Astrocyte of the spinal cord (primary cell): ENCODE measurements at places on chromosomes 1 and 21.

DNA sequence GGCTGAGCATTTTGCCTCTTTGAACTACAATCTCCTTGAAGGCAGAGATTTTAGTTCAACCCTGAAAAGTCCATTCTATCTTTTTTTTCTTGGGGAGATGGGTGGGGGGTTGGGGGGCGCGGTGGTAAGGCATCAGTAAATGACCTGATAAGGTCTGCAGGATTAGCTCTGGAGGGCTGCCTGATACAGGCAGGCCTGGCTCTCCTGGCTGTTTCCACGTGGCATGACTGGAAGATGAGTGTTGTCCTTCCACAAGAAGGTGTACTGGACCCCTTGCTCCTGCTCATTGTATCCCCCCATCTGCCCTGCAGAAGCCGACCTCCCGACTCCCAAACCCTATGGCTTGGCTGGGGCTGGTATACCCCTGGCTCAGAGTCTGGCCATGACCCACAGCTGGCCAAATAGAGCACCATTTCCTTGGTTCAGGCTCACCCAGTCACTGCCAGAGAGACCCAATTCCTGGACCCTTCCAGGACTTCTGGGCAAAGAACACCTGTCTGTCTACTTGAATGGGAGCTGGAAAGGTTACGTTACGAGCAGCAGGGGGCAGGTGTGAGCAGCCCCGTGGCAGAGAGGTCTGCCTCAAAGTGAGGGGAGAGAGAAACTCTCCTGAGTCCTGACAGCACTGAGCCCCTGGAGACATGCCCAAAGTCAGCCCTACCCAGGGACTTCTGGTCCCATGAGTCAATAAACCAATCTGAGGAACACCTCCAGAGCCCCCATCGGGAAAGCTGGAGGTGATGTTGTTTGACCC, 17.0 kb downstream of the DHRS3 start:
- no peak for DNase-seq

- no peak for DNase-seq
These were observed 8.3 kb downstream of the DNAI4 start for GRCh38 chr1:66916320-66916719.

DNA sequence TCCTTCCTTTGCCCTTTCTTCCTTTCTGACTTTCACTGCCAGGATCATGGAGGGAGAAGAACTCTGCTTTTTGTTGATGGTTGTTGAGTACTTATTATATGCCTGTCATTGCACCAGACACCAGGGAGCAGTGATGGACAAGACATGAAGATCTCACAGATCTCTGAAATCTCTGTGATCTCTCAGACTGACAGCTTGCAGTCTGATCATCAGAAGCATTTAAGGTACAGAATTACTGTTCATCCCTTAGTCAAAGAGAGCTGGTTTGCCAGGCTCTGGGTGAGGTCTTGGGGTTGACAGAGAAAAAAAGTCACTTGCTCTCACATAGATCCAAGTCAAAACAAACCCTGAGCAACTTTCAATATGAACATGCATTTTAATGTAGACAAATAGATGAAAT, 299.5 kb upstream of the FMN2 start:
- no peak for DNase-seq

- DNase-seq = no peak
These were observed 121.2 kb downstream of the ADGRL2 start for GRCh38 chr1:81921851-81922462.

- DNase-seq = no peak
These were observed 278.4 kb downstream of the USH2A start for GRCh38 chr1:216144661-216145450.

- DNase-seq = peak; percentile 88
These were observed 707.2 kb upstream of the ADAMTS5 start for GRCh38 chr21:27674041-27674615.

- no peak for DNase-seq
These were observed 39.4 kb upstream of the ZNF496 start for GRCh38 chr1:247370786-247371732.

DNA sequence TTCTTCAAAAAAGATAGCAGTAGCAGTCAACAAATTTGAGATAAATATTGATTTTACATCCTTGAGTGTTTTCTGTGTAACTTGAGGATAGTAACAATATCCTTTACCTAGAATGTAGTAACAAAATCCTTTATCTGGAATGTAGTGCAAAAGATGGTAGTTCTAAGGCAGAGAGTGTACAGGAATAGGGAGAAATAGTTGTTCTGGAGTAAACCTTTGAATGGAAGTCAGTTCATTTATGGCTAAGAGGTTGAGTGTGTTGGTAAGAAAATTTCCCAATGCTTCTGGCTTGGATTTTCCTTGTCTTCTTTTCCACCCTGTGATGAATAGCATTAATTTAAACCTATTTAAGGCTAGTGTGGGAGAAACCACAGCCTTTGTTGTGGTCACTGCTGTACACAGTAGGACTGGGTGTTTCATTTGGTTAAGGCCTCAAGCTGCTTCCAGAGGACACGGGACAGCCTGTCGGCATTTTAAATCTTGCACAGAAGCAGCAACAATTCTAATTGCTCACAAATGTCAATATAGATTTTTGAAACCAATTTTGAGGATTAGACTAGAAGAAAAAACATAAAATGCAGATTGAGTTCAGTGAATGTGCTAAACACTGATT, 11.3 kb downstream of the NFIA start:
- DNase-seq = peak; percentile 68

DNA sequence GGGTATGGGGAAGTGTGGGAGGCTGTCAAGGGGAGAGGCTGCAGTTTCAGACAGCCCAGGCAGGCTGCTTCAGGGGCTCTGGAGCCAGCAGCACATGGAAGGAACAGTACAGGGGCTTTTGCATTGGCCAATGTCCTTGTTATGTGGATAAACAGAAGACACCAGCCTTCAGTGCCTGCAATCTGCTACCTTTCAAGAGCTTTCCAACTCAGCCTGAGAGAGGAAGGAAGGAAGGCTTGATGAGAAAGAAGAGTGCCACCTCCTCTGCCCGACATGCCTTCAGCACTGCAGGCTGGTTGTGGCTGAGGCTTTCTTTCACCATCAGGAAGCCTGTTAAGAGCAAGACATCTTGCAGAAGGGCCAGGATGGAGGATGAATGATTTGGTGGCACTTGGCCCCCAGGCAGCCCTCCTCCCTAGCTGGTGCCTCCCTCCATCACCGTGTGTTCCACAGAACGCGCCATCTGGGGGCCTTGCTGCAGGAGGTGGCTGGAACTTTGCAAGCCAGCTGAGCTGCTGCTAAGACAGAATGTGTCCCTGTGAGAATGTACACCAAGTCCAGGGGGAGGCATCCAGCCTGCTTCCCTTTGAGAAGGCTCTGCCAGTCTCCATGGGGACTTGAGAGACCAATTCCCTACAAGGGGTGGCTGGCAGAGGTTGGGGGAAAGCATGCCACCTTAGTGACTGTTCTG, 372.4 kb upstream of the PROX1 start:
- DNase-seq = no peak

DNA sequence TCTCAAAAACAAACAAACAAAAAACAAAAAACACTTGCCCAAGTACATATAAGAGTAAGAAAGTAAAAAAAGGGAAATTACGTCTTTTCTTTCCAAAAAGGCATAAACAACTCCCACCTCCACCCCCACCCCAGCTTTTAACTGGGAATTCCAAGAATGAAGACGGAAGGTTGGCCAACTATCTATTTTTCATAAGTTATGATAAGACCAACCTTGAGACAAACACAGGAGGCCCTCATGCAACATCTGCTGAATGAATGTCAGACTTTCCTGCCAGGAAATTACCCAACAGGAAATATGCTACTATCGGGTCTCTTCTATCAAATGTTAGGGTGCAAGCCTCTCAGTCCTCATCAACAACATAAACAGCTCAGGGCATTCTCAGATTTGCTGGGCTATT, 1.9 kb downstream of the BSDC1 start:
- DNase-seq = no peak

DNA sequence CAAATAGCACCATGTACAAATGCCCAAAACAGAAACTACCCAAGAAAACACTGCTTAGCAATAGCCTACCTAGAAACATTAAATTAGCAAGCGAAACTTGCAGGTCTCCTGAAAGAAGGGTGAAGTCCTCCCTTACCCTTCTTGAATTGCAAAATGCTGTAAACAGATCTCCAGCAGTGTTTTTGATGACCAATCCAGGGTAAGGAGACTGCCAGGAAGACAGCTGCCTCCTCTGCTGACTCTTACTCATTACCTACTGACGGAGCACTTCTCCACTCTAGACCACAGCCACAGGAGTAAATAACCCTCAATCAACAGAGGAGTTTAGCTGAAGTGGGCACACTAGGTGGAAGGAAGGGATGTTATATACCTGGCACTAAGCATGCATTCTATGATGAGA, 32.2 kb upstream of the GADD45A start:
- DNase-seq = peak; percentile 74

DNA sequence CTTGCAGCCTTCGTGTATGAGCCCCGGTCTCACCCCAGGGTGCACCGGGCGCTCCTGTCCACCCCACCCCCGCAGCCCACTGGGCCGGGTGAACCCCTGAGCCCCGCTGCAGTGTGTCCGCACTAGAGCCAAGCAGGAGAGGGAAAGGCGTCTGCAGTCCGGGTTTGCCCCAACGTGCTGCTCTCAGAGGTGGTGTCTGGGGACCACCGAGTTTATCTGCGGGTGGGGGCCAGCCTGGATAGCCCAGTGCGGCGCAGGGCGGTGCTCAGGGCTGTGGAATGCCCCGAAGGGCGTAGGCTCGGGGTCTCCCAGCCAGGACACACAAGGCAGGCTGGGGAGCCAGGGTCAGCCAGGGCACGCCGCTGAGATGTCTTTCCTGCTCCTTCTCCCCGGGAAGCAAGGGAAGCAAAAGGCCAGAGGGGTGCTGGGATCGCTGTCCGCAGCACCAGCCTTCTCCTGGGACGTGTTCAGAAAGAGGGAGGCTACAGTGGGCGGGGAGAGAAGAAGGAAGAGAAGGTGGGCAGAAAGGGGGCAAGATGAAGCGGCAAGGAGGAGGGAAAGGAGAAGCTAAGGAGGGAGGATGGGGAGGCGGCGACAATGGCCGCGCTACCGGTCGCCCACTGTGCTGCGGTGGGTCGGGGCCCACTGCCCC, 56.6 kb downstream of the MAB21L3 start:
- DNase-seq = no peak

DNA sequence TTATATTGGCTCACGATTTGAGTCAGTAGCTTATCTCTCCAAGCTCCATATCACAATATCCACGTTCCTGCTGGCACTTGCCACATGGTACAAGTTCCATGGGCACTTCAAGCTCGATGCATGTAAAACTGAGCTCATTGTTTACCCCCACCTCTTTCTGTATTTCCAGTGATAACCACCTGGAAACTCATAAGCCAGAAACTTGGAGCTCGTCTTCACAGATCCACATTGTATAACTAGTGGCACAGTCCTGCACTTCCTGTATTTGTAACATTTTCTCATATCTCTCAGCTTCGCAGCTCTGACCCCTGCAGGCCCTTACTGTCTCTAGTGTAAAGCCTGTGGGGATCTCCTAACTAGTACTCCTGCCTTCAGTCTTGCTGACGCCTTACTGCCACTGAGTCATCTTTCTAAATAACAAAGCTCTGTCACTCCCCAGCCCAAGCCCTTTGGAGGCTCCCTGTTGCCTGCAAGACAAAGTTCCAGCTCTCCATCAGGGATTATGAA, 6.5 kb upstream of the C2CD4D start:
- peak; percentile 41 for DNase-seq

DNA sequence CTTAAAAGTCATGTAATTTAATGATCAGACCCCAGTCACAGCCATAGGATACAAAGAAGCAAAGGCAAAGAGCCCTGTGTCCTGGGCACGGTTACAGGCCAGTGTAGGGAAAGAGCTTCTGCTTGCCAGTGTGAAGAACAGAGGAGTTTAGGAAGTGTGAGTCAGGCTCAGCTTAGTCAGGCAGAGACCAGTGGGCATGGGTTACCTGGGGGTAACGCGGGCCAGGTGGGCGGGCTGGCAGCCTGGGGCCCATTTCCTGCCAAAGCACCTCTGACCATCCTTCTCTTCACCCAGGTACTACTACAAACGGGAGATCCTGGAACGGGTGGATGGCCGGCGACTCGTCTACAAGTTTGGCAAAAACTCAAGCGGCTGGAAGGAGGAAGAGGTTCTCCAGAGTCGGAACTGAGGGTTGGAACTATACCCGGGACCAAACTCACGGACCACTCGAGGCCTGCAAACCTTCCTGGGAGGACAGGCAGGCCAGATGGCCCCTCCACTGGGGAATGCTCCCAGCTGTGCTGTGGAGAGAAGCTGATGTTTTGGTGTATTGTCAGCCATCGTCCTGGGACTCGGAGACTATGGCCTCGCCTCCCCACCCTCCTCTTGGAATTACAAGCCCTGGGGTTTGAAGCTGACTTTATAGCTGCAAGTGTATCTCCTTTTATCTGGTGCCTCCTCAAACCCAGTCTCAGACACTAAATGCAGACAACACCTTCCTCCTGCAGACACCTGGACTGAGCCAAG, 4.7 kb downstream of the ELF3 start:
- no peak for DNase-seq

- DNase-seq = peak; percentile 7
These were observed 8.8 kb upstream of the CEP85 start for GRCh38 chr1:26225033-26225831.

- DNase-seq = peak; percentile 45
These were observed 183.6 kb downstream of the TTLL7 start for GRCh38 chr1:83815330-83815729.

DNA sequence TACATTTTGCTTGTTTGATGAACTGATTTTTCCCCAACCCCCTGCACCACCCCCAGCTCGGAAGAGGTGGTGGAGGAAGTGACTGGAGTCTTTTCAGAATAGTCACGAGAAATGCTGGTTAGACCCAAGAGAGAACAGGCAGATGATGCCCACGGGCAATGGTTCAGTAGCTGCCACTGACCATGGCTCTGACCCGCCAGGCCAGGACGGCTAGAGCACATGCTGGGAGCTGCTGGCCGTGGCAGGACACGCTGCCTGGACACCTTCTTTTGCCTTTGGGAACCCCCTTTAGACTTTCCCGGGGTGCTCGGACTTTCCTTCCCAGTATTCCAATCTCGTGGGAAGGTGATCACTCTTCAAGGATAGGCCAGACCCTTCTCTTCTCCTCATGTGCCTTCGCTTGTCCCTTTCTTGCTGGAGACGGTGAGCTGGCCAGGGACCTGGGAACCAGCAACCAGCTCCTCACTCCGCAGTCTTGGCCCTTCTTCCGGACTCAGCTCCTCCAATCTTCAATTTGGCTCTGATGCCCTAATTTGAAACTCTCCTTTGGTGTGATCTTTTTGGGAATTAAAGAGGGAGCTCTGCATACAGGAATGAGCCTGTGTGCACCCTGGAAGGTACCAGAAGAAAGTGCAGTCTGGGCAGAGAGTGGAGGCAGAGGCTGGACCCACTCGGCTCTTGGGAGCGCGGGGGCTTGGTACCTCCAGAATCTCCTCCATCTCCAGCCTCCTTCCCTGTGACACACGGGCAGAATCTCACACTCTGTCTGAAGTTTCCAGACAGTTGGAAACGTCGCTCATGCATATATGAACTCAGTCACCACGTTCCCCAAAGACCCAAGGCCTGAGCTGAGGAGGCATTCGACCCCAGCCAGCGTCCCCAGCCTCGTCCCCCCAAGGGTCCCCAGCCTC, 4.0 kb upstream of the PDE9A start:
- no peak for DNase-seq

- DNase-seq = peak; percentile 59
These were observed 53.3 kb downstream of the OLFML3 start for GRCh38 chr1:114032271-114033215.

- peak; percentile 81 for DNase-seq
These were observed 23.9 kb upstream of the RPTN start for GRCh38 chr1:152182944-152183361.
